ENCODE measurements at places on chromosomes 1 and 21.

GRCh38 chr1:79059341-79059740 is 52.8 kb upstream of the ADGRL4 start:
- DNase-seq, result no peak

DNA sequence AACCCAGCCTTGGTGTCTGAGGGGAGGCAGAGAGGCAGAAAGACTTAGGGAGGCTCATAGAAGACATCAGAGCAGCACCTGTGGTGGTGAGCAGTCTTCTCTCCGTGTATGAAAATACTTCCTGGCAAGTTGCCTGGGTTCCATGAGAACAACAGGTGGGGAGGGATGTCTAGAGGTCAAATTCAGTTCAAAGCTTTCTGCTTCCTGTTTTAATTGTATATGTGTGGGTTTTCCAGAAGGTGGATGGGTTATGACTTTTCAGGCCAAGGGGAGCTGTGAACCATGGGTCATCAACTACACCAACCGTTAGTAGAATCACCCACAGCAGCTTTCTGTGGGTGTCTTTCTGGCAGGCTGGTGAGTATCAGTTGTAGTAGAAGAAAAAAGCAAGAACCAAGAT is 4.1 kb upstream of the FCRL2 start:
- DNase-seq, result no peak

GRCh38 chr1:66326867-66327266 is 207.1 kb upstream of the SGIP1 start:
- DNase-seq, result no peak

- DNase-seq, result no peak
Measured at GRCh38 chr1:44566281-44567046, 107.8 kb downstream of the TMEM53 start.

- no peak for DNase-seq
Measured at GRCh38 chr1:55035904-55036303, 3.4 kb upstream of the PCSK9 start.

- no peak for DNase-seq
Measured at GRCh38 chr1:1086911-1087341, 12.8 kb upstream of the RNF223 start.

GRCh38 chr1:61049850-61050540 is 32.4 kb upstream of the NFIA start:
- peak; percentile 81 for DNase-seq

GRCh38 chr1:106406114-106406513 is 650.4 kb upstream of the PRMT6 start:
- no peak for DNase-seq

DNA sequence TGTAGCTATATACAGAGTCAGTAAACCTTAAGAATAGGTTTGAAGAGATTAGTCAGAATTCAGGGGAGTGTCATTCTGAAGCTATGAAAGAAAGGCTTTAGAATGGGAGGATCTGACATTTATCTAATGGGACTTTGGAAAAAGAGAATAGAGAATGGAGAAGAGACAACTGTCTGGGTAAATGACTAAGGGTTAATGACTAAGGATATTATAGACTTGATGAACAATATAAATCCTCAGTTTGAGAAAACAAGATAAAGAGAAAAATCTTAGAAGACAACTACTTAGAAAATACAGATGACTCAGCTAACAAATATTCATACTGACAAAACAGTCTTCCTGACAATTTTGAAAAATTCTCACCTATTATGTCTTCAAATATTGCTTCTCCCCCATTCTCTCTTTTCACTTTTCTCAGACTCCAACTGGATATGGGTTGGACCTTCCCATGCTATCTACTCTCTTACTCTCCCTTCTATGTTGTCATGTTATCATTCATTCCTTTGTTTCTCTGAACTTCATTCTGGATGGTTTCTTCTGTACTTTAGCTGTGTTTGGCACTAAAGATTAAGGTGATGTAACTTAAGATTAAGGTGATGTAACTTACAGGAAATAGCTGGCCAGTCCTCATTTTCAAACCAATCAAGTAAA is 20.4 kb downstream of the SLC16A1 start:
- no peak for DNase-seq

DNA sequence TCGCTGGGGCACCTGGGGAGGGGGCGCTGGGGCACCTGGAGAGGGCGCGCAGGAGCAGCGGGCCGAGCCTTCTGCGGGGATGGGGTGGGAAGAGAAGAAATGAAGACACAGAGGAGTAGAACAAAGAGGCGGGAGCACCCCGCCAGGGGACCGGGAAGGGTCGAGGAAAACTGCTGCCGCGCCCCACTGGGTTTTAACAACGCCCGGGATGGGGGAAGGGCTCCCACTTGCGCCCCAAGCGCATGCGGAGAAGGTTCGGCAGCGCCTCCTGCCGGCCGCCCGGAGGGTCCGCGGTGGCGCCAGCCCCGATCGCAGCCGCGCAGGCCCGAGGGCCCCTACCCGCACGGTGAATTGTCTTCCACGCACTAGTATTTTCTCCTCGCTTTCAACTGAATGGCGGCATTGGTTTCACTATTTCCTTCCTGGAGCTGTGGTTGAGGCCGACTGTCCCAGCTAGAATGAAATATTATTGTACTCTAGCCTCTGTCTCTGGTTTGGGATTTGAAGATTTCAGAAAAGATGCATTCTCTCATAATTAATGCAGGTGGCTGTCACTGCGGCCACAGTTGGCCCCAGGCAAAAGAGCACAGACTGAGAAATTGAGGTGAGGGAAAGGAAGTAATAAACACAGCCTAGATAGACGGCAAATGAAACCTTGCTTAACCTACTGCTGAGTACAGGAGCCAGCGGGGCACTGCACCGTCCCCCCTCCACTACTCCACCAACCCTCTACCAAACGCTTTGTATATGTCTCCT is 57.3 kb downstream of the MAB21L3 start:
- peak; percentile 75 for DNase-seq

DNA sequence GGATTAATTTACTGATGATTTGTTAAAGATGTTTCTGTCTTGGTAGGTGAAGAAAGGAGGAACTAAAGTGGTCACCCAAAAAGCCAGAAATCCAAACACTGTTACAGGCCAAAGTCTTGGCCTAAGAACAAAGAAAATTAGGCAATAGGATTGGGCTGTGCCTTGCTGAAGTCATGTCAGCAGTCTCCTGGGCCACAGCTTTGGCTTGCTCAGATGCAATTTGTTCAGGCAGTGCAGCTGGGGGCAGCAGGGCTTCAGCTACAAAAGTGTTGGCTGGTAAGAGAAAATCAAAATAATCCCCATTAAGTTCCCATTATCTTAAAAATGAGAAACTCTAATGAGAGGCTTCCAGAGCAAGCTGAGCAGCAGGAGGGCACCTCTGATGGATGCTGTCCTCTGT is 14.0 kb upstream of the RAP1A start:
- no peak for DNase-seq

DNA sequence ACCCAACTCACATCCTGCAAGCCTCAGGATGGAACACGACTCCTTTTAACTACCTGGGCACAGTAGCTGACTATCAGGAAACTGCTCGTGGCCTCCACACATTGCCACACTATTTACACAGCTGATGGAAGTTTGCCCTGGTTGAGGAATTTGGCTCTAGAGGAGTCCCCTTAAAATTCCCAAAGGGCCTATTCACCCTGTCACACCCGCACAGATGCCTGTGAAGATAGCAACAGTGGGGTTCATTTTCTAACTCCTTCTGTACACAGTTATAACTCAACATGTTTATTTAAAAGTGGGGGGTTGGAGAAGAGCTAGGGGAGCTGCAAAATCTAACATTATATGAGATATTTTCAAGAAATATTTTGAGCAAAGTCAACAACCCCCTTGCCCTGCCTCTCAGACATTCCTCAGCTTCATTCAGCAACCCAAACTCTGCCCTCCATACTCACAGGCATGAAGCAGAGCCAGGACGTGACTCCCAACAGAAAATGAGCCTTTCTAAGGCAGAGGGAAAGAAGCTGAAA is 35.8 kb upstream of the CCN1 start:
- DNase-seq, result no peak

DNA sequence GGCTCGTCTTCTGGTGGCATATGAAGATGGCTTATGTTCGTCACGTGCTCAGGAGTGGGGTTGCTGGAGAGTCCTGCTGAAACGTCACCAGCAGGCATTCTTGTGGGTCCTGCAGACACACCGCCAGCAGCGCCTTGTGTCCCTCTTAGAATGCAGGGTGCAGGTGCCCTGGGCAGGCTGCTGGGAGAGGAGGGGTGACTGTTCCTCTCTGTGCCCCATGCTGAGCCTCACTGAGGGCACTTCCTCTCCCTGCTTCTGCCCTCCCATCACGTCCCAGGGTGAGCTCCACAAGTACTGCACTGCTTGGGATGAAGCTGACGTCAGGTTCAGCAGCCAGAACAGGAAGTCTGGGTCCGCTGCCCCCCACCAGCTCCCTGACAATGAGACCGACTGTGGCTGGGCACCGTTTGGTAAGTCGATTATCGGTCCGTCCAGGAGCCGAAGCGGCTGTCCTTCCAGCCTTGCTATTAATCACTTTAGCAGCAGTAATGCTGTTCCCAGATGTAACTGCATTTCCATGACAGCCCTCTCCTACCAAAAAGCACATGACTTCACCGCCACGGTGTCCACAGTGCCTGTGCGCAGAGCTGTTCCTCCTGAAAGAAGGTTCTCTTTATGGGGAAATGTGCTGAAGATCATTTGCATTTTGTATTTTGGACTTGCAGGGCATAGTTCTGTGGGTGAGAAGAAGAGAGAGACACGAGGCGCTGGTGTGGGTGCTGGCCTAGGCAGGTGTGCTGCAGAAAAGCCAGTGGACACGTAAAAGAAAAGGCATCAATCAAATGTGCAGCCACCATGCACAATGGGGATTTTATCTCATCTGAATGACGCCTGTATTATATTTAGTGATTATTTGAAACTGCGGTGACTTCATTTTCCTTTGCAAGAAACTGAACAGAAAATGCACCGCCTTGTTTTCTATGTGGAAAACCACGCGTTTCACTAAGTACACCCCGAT is 21.0 kb downstream of the SLC37A1 start:
- DNase-seq, result no peak

- no peak for DNase-seq
Measured at GRCh38 chr21:43267391-43268085, 98.7 kb downstream of the CRYAA start.

DNA sequence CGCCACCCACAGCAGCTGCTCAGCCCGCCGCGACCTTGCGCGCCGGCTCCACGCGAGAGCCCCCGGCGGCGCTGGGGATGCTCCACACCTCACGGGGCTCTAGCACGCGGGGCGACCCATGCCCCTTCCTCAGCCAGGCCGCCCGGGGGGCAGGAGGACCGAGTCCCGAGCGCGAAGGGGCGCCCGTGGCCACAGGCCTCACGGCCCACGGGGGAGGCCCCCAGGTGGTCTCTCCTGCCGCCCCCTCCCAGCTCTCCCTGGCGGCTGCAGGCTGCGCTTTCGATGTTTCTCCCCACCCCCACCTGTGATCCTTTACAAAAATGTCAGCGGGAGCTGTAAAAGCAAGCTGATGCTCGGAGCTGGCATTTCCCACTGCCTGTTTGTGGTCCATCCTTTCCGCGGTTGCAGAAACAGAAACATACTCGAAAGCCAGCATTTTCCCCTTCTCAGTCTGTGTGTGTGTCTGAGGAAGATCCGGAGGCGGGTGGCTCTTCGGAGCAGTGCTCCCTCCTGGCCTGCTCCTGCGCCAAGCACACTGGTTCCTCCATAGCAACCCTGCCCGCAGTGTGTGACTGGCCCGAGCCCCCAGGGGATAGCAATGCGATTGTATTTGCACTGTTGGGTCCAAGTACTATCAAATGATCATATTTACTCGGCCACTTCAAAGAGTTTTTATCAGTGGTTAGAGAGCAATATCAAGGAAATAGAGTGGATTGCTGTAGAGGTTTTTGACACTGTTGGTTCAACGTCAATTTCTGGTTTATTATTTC is 2.1 kb downstream of the KIF26B start:
- DNase-seq, result no peak

DNA sequence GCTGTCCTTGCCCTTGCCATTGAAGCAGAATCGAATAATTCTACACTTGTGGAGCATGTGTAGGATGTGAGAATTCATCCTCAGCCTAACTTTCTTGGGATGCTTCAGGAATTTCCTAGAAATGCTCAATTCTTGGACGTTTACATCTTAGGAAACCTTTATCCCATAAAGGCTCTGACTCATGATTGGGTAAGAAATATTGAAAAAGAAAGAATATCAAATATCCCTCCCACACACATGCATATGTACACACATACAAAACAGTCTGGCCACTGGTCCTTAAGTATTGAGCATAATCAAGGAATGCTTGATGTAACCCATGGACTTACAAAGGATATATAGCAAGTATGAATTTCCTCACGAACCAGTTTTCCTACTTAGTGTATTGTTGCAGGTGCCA is 83.9 kb upstream of the IPO9 start:
- DNase-seq, result no peak

DNA sequence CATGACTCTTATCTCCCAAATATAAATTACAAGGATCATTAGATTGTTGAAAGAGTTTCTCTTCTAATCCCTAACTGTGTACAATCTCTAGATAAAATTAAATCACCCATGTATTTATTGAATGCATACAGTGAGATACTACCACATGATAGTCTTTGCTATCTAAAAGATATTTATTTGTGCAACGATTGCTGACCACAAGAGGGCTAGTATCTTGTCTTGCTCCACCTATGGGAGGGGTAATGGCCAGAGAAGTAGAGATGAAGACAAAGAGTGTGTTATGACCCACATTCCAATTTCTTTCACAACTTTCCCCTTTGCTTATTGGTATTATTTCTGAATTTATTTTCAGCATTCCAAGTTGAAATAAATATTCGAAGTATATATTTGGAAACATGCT is 13.7 kb downstream of the PYHIN1 start:
- no peak for DNase-seq

GRCh38 chr1:101497881-101498559 is 261.2 kb downstream of the S1PR1 start:
- DNase-seq, result no peak

DNA sequence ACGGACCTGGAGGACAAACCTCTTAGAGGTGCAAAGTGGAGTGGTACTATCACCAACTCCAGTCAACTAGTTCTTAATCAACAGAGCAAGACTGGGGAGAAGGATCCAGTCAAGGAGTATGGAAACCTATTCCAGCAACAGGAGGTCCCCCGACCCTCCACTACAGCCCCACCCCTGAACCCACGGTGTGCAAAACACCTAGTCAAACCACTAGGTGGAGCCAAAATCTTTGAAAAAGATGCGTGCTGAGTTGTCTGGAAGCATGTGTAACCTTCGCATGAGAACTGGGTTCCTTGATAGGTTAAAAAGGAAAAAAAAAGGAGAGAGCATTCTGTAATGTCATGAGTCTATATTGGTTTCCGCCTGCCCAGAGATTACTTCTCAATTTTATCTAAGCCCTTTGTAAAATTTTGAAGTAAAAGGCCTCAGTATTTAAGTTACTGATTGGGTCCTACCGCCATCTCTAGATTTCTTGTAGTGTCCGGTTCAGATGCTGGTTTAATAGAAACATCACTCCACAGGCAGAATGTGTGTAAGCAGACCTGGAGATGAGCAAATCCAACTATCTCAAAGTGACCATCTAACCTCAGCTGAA is 81.9 kb upstream of the HAO2 start:
- peak; percentile 14 for DNase-seq

Data from GM19239 (cell line).